Cortex of kidney (tissue), 1 donor: ENCODE measurements at places on chromosomes 2 and 18.

DNA sequence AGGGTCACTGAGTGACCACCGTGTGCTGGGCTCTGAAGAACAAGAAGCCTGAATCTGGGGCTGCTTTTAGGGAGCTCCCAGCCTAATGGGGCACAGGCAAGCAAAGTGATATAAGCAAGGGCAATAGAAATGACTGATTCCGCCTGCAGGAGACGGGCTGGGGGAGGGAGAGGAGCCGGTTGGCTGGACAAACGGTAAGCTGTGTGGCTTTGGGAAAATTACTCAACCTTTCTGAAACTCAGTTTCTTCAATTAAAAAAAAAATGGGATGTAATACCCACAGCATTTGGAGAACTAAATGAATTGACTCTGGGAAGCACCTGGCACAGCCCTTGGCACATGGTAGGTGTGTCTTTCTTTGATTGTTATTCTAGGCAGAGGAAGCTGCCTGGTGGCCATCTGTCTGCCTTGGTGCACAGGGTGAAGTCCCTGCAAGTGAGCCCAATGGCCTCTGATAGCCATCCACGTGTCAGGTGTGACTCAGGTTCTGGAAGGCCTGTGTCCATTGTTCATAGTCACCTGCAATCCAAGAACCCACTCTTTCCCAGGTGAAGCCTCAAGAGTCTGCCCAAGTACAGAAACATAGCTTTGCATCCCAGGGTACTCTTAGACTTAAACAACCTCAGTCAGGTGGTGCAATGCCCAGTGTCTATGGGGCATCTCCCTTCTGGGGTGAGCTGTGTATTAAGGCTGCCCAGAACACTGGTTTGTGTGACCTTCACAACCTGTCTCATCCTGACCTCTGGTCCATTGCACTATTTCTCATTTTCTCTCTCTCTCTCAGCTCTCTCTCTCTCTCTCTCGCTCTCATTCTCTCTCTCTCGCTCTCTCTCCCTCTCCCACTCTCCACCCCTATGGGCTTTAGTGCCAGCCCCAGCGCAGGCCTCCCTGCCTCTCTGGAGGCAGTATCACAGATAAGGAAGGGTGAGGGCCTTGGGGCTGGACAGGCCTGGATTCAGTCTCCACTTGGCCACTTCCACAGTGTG, 30.0 kb upstream of the NTSR2 start:
- no peak for DNase-seq

- DNase-seq, result no peak
Observed at GRCh38 chr2:29923110-29923721, 1.8 kb upstream of the ALK start.

DNA sequence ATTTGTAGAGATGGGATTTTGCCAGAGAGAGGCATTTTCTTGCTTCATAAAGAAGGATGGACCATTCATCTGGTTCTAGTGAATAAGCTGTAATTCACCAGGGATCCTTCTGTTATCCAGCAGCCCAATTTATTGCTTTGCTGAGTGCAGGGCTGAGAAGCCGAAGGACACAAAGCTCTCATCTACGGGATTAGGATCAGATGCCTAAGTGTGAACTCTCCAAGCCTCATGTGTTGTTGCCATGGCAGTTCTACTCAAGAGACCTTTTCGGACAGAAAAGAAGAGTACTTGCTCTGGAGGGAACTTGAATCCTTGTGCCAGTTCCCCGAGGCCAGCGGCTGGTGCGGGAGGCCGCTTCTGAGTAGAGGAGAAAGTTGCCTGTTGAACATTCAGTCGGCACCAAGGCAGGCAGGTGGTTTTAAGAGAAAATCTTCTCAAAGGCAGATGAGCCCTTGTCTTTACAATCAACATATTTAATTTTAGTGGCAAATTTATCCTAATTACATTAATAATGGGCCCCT, 38.4 kb upstream of the MBP start:
- no peak for DNase-seq

GRCh38 chr2:216029416-216030129, 16.2 kb upstream of the MREG start:
- DNase-seq, result no peak

- no peak for DNase-seq
Observed at GRCh38 chr2:141805302-141805701, 325.5 kb downstream of the LRP1B start.

- DNase-seq, result no peak
Observed at GRCh38 chr2:99651930-99652670, 162.3 kb upstream of the REV1 start.

DNA sequence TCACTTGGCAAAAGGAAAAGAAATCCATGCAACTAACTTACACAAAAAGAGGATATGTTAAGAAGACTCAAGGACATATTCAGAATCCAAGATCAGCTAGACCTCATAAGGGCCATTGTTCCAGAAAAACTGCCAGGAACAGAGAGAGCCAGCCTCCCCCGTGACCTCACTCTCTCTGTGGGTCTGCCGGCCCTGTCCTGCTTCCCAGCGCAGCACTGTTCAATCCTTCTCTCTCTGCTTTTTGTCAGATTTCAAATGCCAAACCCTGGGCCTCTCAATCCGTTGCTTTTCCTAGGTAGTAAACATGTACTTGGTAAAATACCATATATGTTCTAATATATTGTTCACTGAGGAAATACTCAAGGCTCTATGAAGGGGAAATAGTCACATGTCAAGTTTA, 40.0 kb upstream of the ACKR3 start:
- DNase-seq, result no peak

DNA sequence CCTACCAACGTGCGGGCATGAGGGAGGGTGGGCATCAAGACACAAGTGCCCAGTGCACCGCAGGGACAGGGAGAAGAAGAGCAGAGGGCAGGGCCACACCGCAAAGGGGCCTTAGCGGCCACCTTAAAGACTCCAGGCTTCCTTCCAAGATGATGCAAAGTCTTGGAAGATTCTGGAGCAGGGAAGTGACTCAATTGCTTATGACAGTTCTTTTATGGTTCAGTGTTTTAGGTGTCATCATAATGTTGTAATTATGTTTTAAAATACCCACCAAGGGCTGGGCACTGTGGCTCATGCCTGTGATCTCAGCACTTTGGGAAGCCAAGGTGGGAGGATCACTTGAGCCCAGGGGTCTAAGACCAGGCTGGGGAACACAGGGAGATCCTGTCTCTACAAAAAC, 44.5 kb upstream of the SEMA4C start:
- no peak for DNase-seq

DNA sequence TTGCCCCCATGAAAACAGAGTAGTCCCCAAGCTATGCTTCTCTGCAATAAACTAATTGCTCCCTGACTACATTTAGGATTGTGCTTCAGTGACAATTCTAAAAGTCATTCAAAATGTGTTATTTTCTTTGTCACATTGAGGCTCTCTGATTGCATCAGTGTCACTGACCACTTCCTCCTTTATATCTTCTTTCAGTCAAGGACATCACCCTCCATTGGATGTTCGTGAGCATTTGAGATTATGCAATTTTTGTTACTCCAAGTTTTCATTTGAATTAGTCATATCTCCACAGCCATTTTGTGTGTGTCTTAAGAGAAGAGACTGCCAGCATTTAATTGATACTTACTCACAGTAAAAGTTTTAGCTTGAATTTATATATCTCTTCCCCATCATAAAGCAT, 780.8 kb upstream of the GCFC2 start:
- DNase-seq, result no peak

- no peak for DNase-seq
Observed at GRCh38 chr18:37514953-37515352, 50.6 kb downstream of the CELF4 start.

GRCh38 chr2:134493797-134494196, 225.0 kb downstream of the TMEM163 start:
- DNase-seq, result no peak

GRCh38 chr2:209970271-209970670, 32.2 kb upstream of the RPE start:
- no peak for DNase-seq

- no peak for DNase-seq
Observed at GRCh38 chr2:3236300-3237045, 141.1 kb downstream of the EIPR1 start.

GRCh38 chr18:2336690-2337392, 234.5 kb downstream of the METTL4 start:
- DNase-seq, result no peak

DNA sequence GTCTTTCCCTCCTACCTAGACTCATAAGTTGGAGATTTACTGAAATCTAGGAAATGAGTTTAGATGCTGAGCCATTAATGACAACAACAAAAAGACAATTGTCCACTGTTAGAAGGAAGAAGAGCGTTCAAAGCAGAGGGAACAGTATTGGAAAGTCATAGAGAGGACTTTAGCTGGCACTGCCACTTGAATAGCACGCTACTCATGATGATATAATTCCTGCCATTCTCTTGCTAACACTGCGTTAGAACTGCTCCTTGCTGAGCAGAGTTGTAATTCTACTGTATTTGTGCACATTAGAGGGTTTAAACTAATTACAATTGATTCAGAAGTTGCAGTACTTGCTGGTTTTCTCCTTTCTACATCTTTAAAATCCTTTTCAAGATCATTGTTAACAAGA, 9.0 kb upstream of the AFTPH start:
- no peak for DNase-seq

- DNase-seq, result no peak
Observed at GRCh38 chr2:18771212-18771611, 181.8 kb upstream of the NT5C1B start.

GRCh38 chr2:215728504-215729065, 284.8 kb downstream of the MREG start:
- no peak for DNase-seq

GRCh38 chr2:241087420-241088268, 14.4 kb downstream of the MTERF4 start:
- no peak for DNase-seq

- DNase-seq, result no peak
Observed at GRCh38 chr18:10585260-10585659, 59.4 kb downstream of the NAPG start.

- no peak for DNase-seq
Observed at GRCh38 chr2:32358111-32358482, 1.3 kb downstream of the BIRC6 start.

GRCh38 chr2:12918835-12919445, 202.2 kb downstream of the TRIB2 start:
- no peak for DNase-seq

DNA sequence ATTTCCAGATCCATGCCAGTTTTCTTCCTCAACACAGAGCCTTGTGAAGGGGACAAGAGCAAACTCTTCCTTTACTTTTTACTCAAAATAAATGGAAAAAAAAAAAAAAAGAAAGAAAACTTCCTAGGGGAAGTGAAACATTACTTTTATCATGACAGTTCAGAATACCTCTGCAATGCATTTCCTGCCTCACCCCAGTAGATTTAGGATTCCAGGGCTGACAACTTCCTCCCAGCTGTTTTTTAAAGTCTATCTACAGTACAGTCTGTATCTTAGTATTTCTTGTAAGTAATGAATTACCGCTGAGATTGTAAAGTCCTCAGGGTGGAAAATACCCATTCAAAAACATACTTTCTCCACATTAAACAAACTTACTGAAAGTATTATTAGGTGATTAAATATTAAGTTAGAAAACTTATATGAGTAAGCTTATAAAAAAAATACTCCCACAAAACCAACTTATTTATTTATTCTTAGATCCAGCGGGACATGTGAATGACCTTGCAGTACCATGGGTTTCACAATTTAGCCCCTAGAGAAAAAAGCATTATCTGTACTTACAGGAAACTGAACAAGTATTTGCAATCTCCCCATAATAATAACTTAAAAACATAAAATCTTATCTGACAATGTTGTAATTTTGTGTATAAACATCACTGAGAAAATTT, 117.7 kb downstream of the RBMS1 start:
- DNase-seq, result no peak

DNA sequence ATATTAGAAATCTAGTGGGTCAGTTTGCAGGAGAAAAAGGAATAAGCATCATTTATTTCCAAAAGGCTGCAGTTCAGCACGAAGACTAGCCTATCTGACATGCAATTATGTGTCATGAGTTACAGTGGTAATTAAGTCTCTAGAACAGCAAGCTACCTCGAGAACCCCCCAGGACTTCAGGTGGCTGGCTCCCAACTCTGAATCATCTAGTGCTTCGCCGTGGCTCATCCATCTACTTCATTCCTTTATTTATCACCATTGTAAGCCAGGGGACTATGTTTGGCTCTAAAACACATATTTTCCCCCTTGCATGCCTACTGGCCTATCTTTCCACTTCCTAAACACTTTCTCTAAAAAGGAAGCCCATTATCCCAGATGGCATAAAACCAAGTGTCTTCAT, 121.6 kb downstream of the TXNL1 start:
- DNase-seq, result no peak

- DNase-seq, result no peak
Observed at GRCh38 chr2:226338825-226339224, 460.8 kb downstream of the IRS1 start.

DNA sequence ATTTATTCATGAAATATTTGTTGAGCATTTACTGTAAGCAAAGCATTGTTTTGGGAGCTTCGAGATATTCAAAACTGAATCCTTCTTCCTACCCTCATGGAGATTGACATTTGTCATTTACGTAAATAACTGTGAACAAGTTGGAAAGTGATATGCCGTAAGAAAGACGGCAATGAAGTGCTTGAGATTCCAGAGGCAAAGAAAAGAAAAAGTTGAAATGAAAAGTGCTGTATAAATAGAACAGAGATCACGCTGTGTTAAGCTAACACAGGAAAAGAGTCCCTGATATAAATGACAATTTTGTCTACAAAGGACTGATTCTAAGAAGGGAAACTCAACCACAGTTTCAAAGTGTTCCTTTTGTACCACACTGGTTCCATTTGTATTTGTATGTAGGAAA, 1.8 kb downstream of the CHRNA1 start:
- DNase-seq, result no peak

GRCh38 chr2:122433123-122433754, 677.8 kb downstream of the TSN start:
- no peak for DNase-seq

DNA sequence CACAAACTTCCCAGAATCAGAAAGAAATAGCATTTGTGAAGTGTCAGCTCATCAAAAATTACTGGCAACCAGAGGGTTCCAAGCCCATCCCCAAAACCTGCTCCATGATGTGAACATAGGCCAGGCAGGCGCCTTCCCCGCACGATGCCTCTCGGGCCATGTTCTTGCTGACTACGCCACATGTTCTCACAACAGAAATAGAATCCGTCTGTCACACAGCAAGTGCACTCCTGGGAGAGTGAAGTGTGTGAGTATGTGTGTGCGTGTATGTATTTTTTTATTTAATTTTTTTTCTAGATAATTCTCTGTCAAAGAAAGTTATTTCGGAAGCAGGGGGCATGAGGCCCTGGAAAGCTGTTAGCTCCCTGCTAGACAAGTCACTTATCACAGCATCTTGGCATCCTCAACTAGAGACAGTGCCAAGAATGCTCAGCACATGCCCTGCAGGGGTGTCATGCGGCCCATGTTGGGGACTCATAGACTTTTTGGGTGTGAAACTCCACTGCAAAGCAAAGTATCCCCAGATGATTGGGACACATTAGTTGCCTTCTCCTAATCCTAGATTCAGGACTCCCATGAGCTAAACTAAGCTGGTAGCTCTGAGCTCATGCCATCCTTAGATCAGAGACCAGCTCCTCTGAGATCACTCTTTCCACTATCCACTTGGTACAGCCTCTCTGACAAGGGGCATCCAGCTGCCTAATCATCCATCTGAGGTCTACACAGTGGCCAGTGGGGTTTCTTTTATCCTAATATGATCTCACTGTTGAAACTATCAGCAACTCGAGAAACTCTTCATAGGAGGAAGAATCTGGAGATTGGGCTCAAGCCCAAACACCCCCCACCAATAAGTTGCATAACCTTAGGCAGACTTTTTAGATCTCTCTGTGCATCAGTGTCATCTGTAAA, 53.2 kb upstream of the CYRIA start:
- DNase-seq, result no peak
